Stimulated activated CD4-positive, alpha-beta T cell treated with anti-CD3 and anti-CD28 coated beads, Interleukin-1b, Interleukin-23, amount 100 ng/mL, for 1 hour (primary cell): ENCODE measurements at places on chromosomes 7 and 10.

GRCh38 chr10:3548702-3549101 lies 236.3 kb downstream of the KLF6 start:
- no peak for DNase-seq

GRCh38 chr10:30057894-30058556 lies 1.4 kb downstream of the JCAD start:
- DNase-seq = no peak

DNA sequence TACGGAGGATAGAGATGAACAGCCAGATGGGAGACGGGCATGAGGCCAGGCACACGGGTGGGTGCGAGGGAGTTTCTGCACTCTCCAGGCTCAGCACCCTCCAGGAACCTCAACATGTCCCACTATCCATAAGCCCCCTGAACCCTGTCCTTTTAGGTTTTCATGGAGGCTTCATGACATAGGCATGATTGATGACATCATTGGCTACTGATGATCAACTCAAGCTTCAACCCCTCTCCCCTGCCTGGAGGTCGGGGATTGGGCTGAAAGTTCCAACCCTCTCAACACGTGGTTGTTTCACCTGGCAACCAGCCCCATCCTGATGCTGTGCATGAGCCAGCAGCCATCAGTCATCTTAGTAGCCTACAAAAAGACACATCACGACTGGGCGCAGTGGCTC lies 360.7 kb upstream of the AUTS2 start:
- DNase-seq = no peak

DNA sequence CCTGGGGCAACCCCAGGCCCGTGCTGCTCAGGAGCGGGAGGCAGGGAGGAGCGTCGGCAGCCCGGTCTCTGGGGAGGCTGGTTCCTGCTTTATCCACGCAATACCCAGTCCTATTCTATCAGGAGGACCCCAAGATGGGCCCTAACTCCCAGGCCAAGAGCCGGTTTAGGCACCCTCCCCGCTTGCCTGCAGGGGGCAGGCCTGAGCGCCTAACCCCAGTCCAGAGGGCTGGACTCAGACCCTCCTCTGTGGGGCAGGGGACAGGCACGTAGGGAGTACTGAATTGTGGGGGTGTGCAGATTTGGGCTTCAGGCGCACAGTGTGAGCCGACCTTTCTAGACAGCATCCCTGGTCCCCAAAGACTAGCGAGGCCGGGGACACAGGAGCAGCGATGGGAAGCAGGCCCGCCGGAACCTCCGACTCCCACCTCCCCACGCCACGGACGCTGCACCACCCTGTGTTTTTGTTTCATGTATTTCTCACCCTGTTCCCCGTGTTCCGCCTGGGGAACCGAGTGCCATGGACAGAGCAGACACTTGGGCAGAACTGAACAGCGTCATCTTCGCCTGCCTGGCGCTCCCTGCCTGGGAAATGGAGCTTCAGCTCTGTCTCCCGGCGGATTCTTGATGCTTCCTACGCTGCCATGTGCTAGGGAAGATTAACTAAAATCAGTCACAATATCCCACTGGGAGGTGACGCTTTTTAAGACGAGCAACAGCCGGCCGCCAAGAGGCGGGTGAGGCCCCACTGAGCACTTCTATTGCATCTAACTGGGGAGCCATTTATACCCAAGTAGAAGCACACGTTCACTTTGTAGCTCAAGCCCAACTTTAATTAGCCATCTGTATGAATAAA lies 5.3 kb downstream of the NUDT1 start:
- no peak for DNase-seq

DNA sequence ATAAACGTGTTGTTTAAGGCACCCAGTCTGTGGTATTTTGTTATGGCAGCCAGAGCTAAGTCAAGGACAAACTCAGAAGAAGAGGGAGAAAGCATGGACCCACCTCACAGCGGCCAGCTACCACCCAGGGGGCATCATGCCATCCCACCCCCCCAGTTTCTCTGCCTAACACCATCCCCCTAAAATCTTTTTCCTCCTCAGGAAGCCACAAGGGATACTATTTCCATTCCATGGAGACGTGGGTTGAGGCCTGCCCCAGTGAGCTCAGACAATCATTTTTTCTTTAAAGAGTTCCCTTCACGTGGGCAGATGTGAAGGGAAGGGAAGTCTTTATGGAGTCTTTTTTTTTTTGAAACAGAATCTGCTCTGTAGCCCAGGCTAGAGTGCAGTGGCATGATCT lies 131.8 kb downstream of the FGFR2 start:
- DNase-seq = no peak

DNA sequence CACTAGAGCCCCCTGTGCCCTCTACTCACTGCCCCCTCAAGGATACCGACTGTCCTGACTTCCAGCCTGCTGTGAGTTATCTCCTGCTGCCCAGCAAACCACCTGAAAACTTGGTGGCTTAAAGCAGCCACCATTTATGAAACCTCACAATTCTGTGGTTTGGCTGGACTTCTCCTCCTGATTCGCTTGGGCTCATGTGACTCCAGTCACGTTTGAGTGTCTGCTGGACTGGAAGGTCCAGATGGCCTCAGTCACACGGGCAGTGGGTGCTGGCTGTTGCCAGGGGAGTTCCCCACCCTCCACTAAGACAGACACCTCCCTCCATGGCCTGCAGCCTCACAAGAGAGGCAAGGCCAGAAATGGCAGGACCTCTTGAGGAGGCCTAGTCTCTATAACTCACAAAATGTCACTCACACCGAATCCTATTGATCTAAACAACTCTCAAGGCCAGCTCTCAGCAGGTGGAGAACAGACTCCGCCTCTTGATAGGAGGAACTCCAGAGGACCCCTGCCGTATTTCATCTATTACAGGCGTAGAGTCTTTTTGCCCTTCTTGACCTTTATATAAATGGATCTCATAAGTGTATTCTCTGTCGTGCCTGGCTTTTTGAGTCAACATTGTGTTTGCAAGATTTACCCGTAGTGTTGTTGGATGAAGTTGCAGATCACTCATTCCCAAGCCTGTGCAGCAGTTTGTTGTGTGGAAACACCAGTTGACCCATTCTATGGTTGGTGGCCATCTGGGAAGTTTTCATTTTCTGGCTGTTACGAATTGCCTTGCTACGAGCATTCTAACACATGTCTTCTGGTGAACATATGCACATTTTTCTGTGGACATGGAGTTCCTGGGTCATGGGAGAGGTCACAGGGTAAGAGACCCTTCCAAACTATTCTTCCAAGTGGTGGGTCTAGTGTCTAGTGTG lies 48.3 kb downstream of the ZMIZ1 start:
- DNase-seq = no peak

DNA sequence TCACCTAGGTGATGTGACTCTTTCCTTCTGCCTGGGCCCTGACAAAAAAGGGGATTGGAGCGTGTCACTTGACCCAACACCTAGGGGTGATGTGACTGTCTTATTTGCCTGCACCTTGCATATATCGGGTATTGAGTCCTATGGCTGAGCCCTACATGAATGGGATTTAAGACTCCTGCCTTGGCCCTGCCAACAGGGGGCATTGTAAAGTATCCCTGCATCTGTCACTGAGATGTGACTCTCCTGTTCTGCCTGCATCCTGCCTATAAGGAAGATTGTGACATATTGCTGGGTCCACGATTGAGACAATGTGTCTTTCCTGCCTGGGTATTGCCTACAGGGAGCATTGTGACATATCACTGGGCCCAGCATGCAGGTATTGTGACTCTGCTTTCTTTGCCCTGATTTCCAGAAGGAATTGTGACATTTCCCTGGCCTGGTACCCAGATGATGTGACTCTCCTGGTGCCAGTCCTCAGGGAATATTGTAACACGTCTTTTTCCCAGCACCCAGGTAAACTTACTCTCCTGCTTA lies 14.2 kb upstream of the ZNF107 start:
- DNase-seq = no peak

DNA sequence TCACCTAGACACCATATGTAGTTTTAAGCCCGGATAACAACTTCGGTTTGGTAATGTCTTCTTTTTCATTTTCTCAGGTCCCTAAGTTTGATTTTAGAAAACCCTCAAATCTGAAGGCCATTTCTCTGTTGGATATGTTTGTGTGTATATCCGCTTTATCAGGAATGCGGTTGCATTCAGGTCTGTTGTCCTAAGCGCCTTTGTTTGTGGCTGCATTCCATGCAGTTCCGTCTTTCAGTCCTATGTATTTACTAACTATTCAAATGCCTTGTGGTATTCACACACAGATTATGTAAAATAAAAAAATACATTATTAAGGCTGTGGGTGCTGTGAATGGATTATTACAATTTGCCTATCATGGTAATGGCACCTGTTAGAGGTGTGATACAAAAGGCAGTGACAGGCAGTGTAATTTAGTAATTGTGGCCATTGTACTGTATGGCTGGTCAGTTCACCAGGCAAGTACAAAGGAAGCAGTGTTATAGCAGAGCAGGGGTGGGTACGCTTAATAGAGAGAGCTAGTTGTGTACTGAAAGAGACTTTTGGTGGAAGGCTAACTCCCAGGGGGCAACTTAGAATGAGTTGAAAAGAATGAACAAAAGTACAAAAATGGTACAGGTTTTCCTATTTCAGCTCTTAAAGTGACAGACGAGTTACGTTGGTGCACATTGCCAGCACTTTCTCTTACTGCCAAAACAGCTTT lies 136.4 kb downstream of the VTI1A start:
- no peak for DNase-seq

GRCh38 chr10:112262546-112262945 lies 20.7 kb upstream of the TECTB start:
- no peak for DNase-seq

- no peak for DNase-seq
Measured at GRCh38 chr7:52450816-52451215, 584.6 kb upstream of the POM121L12 start.

DNA sequence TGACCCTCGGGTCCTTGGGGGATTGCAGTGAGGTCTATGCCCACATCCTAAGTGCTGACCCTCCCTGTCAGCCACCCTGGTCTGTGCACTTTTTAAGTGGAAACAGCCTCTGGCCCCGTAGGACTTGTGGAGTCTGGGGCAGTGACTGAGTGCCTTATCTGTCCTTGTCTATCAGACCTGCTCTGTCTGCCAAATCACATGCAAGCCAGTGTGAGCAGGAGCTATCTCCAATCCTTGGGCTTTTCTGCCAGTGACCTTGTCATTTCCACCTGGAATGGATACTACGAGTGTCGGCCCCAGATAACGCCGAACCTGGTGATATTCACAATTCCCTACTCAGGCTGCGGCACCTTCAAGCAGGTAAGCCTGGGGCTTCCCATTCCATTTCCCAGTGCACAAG lies 62.7 kb downstream of the C10orf120 start:
- DNase-seq = no peak

DNA sequence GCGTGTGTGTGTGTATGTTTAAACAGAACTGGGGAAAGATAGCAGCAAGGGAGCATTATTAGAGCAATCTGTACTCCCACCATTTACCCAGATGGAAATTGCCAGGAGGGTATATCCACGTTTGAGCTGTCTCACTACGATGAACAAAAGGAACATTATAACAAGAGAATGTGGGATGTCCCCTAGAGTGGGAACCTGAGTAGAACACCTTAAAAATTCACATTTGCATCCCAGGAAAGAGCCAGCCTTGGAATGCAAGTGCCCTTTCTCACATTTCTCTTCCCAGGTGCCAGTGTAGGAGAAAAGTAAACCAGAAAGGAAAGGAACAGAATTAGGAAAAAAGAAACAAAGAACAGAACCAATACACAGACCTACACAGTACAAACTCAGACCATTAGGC lies 95.3 kb upstream of the PTPRZ1 start:
- DNase-seq = no peak

- DNase-seq = no peak
Measured at GRCh38 chr7:151226560-151226874, 488 bp downstream of the ABCF2 start.

GRCh38 chr10:67492317-67493019 lies 203.5 kb downstream of the CTNNA3 start:
- no peak for DNase-seq

- no peak for DNase-seq
Measured at GRCh38 chr10:60605476-60605875, 172.8 kb upstream of the CDK1 start.

DNA sequence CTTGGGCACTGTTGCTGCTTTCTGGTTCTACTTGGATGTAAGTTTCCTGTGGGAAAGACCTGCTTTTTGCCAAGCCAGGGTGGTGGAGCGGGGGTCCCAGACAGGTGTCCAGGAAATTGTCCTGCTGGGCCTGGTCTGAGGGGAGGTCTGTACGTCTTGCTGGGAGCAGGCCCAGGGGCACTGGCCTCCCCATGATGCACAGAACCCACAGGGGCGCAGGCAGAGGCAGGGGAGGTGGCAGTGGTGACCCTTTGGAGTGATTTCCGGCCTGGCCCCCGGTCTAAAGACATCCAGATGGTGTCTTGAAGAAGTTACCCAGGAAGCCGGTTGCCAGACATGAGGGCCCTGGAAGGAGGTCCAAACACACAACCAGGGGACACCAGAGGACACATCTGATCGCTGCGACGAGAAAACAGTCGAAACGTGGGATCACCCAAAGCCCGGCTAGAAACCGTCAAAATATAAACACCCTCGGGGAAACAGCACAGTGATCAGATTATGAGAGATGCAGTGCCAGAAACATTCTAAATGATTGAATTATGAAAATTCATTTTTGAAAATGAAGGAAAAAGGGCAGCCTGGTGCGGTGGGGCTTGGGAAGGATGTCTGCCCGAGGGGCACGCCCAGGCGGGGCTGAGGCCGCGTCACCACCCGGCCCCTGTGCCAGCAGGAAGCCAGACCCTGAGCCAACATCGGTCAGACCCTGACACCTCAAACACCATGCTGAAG lies 59.6 kb downstream of the TMEM270 start:
- DNase-seq = no peak

GRCh38 chr10:86413046-86413728 lies 46.6 kb upstream of the GRID1 start:
- no peak for DNase-seq

- no peak for DNase-seq
Measured at GRCh38 chr10:49478819-49479218, 60.1 kb downstream of the ERCC6 start.

DNA sequence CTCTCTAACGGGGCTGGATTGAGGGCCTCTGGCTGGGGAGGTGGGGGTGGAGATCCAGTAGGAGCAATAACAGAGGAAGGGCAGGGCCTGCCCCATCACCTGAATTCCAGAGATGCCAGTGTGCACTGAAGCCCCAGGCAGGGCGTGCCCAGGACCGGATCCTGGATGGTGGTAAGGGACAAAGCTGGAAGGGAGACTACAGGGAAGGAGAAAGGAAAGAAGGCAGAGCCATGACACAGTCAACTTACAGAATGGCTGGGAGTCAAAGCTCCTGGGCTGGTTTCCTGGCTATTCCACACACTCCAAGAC lies 666 bp downstream of the TMEM139 start:
- no peak for DNase-seq

DNA sequence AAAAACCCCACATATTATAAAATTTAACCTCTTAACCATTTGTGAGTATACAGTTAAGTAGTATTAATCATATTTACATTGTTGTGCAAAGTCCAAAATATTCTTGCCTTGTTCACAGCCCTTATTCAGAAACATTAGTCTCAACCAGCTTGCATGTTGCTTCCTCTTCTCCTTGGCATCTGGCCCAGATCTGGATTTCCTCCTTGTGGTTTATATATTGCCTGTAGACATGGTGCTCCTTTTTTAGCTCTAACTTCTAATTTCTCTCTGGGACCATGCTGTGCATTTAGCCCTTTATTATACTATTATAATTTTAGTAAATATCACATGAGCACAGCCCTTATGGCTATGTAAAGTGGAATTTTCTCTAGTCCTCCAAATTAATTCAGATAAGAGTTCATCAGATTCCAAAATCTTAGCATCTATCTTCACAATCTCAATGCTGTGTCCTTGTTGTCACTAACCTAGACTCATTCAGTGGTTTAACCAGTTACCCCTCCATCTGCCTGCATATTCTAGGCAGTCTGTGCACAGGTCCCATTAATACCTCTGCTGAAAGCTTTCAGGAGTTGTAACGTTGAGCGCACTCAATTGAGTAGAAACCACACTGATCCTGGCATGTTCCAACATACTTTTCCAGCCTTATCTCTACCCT lies 7.9 kb downstream of the CPED1 start:
- no peak for DNase-seq
